Activated naive CD4-positive, alpha-beta T cell treated with anti-CD3 and anti-CD28 coated beads, Interleukin-2, amount 50 U/mL, for 72 hours (primary cell): ENCODE measurements at places on chromosomes 6 and 20.

DNA sequence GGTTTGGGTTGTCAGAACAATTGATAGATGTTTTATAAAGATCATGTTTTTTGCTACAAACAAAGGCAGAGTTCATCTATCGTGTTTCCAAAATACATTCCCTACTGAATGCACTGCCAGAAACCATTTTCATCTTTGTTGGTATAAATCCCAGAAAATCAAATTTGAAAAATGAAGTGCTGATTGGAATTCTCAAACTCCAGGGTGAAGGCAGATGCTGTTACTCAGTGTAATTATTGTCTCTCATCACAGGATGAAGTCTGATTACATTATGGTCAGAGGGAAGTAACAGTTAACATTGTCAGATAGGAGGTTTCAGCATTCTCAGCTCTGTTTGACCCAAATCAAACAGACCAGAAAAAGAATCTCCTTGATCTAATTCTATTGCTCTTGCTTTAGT is 198.4 kb upstream of the KCNK16 start:
- DNase-seq, result no peak

DNA sequence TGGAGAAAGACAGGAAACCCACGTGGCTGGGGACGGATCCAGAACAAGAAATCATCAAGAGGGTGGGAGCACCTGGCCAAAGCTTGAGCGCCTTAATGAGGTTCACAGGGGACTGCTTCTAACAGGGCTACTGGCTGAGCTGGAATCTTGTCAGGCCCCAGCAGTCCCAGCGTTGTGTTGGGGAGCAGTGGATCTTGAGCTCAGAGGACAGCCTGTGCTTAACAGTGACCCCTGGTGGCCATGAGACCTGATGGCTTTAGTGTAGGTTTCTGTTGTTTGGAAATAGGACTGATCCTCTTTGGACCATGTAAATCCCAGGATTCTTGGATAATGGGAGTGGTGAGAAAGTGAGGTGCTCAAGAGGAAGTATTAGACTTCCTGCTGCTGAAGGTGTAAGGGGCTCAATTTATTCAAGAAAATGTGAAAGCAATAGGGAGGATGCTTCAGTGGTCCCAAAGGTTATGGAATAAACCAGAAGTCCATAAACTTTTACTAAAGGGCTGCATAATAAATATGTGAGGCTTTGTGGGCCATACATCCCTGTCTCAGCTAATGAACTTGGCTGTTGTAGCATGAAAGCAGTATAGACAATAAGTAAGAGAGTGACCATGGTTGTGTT is 216.2 kb downstream of the NFATC2 start:
- no peak for DNase-seq

GRCh38 chr6:31767096-31767645 is 4.7 kb downstream of the SAPCD1 start:
- no peak for DNase-seq

DNA sequence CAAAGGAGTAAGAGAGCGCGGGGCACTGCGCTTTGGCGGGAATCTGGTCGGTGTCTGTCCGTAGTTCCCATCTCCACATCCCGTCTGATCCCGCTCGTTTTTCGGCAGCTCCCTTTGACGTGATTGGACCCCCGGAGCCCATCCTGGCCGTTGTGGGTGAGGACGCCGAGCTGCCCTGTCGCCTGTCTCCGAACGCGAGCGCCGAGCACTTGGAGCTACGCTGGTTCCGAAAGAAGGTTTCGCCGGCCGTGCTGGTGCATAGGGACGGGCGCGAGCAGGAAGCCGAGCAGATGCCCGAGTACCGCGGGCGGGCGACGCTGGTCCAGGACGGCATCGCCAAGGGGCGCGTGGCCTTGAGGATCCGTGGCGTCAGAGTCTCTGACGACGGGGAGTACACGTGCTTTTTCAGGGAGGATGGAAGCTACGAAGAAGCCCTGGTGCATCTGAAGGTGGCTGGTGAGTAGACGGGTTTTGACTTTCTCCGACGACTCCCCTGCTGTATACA is 1.4 kb downstream of the BTN1A1 start:
- DNase-seq, result no peak

- DNase-seq, result no peak
These were observed 236.5 kb downstream of the GMPR start for GRCh38 chr6:16474772-16475493.

- DNase-seq, result no peak
These were observed 1.7 kb downstream of the ADGRF4 start for GRCh38 chr6:47700053-47700452.

DNA sequence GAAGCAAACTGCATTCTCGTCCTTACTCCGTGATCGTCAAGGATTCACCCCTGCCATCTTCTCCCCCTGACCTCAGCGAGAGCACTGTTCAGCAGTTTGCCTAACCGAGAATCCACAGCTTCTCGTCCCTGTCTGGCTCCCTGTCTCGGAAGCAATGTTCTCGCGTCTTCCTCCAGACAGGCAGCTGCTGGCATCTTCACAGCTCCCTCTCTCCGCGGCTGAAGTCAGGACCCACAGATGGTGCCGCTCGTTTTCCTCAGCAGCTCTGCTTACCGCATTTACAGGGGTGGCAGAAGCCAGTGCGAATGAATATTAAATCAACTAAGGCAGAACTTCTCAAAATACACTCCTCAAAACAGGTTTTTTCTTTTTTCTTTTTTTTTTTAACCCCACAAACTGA is 18.9 kb upstream of the SLC22A2 start:
- DNase-seq, result no peak
